ENCODE measurements at places on chromosomes 2 and 18.

GRCh38 chr18:79564441-79564840 lies 115.2 kb upstream of the CTDP1 start:
- no peak for DNase-seq

- DNase-seq = no peak
Measured at GRCh38 chr2:233445152-233445830, 91.0 kb downstream of the DGKD start.

- no peak for DNase-seq
Measured at GRCh38 chr18:58789876-58790240, 74.8 kb upstream of the ZNF532 start.

DNA sequence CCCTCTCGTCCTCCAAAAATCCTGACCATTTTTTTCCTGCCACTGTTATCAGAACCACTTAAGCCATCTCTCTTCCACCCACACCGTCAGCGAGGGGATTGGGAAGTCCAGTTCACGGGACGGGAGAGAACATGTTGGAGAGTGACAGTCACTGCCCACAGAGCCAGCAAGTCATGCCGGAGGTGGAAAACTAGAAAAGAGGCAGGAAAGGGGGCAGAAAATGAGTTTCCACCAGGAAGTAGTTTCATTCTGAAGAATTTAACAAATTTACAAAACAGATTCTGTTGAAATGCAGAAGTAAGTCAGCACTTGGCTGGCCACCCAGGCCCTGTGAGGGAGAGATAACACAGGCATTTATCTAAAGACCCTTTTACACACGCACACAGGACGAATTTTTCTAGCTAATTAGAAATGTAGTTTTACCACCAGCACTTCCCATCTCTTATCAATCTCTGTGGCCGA lies 431.3 kb downstream of the TSN start:
- DNase-seq = no peak

- no peak for DNase-seq
Measured at GRCh38 chr2:66733364-66733999, 298.6 kb downstream of the MEIS1 start.

All from HTR-8/SVneo (cell line).